ENCODE measurements at places on chromosomes 3 and 15. TPM values are rescaled to one million over a fixed set of nuclear protein-coding genes. Genes with fewer than 3 reads are reported as not detected.

GABRG3 gene
- not detected for total RNA-seq

CPEB1 gene
- 0.82 TPM for total RNA-seq

SEMA3F gene
- 11.3 TPM for total RNA-seq

ERICH6 gene
- total RNA-seq = not detected

ATP2C1 gene
- 64.9 TPM for total RNA-seq

DZIP1L gene
- 1.6 TPM for total RNA-seq

MED12L gene
- total RNA-seq = 21.5 TPM

PPM1M gene
- 8.3 TPM for total RNA-seq

ALDH1L1 gene
- 0.07 TPM for total RNA-seq

ADAMTS9 gene
- 4.0 TPM for total RNA-seq

ARPIN gene
- total RNA-seq = 13.3 TPM

EFCAB12 gene
- 0.14 TPM for total RNA-seq

SKOR1 gene
- not detected for total RNA-seq

UMPS gene
- 62.9 TPM for total RNA-seq

MAP1A gene
- total RNA-seq = 0.88 TPM

IGSF11 gene
- total RNA-seq = 0.37 TPM

C3orf22 gene
- not detected for total RNA-seq

CCDC80 gene
- total RNA-seq = 19.4 TPM

SCN11A gene
- total RNA-seq = not detected

SPESP1 gene
- not detected for total RNA-seq

STT3B gene
- total RNA-seq = 165 TPM

SV2B gene
- total RNA-seq = not detected

LAMB2 gene
- total RNA-seq = 181 TPM

GXYLT2 gene
- 3.4 TPM for total RNA-seq

DAZL gene
- not detected for total RNA-seq

ARIH2 gene
- 106 TPM for total RNA-seq

LSMEM2 gene
- total RNA-seq = not detected

B3GALNT1 gene
- total RNA-seq = 9.0 TPM

QARS1 gene
- total RNA-seq = 386 TPM

CCDC14 gene
- 43.5 TPM for total RNA-seq

C3orf33 gene
- total RNA-seq = 4.2 TPM

CGNL1 gene
- 8.3 TPM for total RNA-seq

IL17RD gene
- 3.1 TPM for total RNA-seq

CDCP1 gene
- 25.0 TPM for total RNA-seq

All from Caco-2 (cell line).